ENCODE measurements at places on chromosomes 1 and 21.

- no peak for DNase-seq
These were observed 4.7 kb upstream of the NUP210L start for GRCh38 chr1:154159554-154159953.

GRCh38 chr1:62725255-62725654, 37.1 kb upstream of the DOCK7 start:
- no peak for DNase-seq

DNA sequence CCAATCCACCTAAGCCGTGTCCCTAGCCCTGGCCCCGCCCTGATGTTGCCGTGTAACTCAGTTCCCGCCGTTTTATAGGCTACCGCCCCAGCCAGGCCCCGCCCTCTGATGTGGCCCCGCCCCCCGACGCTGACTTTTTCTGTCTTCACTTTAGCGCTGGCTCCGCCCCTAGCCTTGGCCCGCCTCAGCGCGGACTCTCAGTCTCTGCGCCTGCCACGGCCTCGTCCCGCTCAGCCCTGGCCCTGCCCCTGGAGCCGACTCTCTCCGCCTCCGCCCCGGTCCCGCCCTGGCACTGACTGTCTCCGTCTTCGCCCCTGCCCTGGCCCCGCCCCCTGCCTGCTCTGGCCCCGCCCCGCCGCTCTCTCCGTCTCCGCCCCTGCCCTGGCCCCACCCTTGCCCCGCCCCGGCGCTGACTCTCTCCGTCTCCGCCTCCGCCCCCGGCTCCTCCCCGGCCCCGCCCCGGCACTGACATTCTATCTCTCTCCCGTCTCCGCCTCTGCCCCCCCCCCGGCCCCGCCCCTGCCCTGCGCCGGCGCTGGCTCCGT, 5.2 kb downstream of the MATN1 start:
- DNase-seq, result peak; percentile 97

DNA sequence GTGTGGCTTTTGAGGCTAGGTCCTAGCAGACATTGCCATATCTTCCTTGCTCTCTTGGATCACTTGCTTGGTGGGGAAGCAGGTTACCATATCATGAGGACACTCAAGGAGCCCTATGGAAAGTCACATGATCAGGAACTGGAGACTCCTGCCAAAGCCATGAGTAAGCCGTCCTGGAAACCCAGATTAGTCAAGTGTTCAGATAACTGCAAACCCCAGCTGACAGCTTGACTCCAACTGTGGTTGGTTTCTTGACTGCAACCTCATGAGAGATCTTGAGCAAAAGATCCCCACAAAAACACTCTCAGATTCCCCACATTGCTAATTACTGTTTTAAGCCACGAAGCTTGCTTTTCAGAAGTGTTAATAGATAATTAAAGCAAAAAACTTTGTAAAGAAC, 58.6 kb downstream of the CACNA1E start:
- no peak for DNase-seq

- DNase-seq, result no peak
These were observed 185.2 kb downstream of the VPS13D start for GRCh38 chr1:12415038-12415466.

DNA sequence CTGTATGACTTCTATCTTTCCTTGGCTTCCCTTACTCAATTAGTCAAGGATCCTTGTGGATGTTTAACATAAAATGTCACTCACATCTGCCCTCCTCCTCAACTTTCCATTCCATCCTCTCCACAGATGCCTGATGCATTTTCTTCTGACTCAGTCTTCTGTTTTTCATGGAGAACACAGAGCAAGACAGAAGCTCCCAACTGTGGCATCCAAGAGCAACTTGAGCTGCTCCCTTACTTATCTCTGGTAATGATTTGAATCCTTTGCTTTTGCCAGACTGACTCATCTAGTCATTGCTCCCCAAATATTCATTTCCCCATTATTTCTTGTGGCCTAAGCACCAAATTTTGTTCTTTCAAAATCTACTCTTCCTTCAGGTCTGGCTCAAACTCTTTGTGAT, 120.6 kb downstream of the LYPLAL1 start:
- no peak for DNase-seq

- DNase-seq, result no peak
These were observed 52.9 kb downstream of the SUCO start for GRCh38 chr1:172585861-172586260.

DNA sequence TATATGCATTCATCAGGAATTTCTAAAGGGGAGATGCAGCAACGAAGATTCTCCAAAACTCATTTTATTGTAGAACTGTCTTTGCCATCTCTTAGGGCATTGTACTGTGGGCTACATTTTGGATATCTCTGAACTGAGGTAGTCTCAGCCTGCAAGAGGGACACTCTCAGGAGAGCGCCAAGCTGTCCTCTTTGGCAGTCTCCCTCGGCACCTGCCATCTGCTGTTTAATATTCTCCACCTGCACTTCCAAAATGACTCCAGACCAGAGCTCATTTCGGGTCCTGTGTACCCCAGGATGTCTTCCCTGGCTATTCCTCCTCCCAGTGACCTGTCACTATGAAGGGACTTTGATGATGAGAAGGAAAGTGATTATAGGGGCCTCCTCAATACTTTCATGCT, 356.3 kb upstream of the C1orf174 start:
- no peak for DNase-seq

DNA sequence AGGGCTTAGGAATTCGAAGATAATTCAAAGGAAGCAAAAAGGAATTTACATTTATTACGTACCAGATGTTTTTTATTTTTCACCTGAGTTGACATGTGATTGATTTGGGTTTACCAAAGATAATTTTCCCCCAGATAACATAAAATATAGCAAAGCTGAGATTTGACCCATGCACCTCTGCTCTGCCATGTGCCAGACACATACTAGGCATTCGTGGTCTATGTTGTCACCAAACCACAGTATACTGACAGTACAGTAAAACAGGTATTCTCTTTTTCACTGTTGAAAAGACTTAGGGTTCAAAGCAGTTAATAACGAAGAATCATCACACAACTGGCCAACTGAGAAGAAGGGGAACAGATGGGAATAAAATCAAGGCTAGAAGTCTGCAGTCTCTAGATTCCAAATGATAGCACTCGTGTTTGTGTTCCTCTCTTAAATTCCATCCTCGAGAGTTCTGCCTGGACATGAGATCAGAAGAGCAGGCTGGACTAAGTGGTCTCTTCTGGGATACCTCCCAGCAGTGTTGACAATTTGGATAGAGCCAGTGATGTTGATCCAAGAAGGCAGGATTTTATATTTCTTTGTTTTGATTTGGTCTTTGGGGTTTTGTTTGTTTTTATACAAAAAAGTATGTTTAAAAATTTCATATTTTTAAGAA, 85.3 kb upstream of the RAVER2 start:
- DNase-seq, result no peak

DNA sequence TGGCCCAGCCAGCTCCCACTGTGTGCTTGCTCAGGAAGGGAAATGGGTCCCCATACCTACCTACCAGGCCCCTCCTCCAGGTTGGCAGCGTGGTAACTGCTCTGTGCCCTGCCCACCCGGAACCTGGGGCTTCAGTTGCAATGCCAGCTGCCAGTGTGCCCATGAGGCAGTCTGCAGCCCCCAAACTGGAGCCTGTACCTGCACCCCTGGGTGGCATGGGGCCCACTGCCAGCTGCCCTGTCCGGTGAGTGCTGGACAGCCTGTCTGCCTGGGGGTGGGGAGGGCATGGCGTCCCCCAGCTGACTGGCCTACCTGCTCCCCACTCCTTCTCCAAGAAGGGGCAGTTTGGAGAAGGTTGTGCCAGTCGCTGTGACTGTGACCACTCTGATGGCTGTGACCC, 10.8 kb upstream of the LRRC71 start:
- DNase-seq, result no peak

DNA sequence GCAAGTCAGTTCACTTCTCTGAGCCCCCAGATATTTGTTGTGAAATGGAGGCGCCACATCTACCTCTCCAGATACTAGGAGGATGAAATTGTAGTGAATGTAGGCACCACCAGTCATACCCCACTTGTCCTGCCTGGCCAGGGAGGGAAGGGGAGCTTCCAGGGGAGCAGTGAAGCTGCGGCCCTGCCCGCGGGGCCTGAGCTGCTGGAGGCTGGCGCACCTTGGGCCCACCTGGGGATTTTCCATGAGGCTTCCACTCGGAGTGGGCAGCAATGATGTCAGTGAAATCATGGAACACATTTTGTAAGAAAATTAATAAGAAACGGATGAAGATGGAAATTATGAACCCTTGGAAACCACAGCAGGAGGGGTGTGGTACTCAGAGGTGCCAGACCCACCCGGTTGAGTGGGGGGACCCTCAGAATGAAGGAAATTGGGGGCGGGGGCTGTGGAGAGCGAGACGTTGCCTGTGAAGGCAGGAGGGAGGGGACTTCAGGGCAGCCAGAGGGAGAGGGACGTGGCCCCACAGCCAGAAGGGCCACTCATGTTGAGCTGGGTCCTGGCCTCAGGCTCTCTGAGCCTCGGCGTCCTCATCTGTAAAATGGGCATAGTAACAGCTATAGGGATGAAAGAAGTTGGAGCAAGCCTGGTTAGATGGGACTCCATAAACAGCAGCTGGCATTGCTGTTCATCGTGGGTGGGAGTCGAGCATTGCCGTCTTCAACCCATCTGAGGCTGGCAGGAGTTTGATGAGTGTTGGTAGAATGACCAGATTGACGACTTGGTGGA, 101.6 kb downstream of the EPHB2 start:
- DNase-seq, result no peak

GRCh38 chr1:199404191-199404590, 623.3 kb upstream of the NR5A2 start:
- DNase-seq, result no peak

Data from Calu3 (cell line).